ENCODE measurements at places on chromosomes 13 and 19.
A peak's percentile ranks its signal among the peaks of the same experiment; 100 is the strongest.

GRCh38 chr13:36839281-36839680, 20.3 kb downstream of the RFXAP start:
- DNase-seq: no peak

DNA sequence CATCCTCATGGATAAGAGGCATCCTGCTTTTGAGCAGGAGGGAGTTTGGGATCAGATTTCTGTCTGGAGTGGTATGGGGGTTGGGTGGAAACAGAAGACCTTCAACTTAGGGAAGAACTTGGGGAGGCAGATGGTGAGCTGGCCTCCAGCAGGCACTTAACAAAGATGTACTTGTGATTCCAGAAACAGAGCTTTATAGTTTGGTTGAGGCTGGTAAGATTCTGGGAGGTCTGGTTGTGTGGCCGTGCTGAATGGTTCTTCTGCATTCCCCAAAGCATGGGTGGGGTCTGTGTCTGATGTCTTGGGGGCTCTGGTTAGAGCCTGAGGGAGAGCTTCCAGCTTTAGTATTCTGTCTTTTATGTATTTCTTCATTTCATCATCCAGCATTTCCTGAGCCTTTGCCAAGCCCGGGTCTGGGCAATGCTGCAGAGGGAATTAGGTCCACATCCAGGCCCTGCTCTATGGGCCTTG, 4.8 kb downstream of the MEGF8 start:
- peak; percentile 80 for DNase-seq

DNA sequence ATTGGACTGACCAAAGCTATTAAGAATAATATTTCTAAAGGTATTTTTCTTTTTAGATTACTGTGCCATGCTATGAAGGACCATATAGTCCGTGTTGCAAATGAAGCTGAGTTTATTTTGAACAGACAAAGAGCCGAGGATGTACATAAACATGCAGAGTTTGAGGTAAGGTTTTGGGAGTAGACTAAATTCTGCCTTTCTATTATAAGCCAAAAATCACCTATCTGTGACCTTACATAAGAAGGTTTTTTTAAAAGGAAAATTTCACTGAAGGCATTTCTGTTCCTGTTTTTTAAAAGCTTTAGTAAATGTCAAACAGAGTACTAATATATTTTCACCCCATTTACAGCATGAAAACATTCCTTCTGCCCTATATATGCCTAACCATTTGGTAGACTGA, 127.4 kb downstream of the MAB21L1 start:
- no peak for DNase-seq

DNA sequence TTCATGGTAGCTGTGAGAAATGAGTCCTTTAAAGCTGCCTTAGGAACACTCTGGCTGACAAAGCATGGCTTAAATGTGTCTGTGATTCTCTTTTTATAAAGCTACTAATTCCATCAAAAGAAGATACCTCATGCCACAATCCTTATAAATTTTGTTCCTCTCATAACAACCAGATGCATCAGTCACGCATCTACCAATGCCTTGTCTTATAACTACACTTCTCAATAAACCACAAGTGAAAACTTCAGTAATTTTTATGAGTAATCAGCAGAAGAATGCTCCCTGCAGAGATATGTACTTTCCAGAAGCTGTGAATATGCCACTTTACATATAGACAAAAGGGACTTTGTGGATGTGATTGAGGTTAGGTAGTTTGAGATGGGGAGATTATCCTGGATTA, 147.8 kb downstream of the SUCLA2 start:
- DNase-seq: no peak

GRCh38 chr13:52010890-52011631, at the start of gene ATP7B:
Gene ATP7B (minus strand): TSS chr13:52011450. CDS start chr13:52011337, 113 bp downstream.
- peak; percentile 53 for DNase-seq

- no peak for DNase-seq
These were observed 40.0 kb downstream of the DZIP1 start for GRCh38 chr13:95604556-95604915.

DNA sequence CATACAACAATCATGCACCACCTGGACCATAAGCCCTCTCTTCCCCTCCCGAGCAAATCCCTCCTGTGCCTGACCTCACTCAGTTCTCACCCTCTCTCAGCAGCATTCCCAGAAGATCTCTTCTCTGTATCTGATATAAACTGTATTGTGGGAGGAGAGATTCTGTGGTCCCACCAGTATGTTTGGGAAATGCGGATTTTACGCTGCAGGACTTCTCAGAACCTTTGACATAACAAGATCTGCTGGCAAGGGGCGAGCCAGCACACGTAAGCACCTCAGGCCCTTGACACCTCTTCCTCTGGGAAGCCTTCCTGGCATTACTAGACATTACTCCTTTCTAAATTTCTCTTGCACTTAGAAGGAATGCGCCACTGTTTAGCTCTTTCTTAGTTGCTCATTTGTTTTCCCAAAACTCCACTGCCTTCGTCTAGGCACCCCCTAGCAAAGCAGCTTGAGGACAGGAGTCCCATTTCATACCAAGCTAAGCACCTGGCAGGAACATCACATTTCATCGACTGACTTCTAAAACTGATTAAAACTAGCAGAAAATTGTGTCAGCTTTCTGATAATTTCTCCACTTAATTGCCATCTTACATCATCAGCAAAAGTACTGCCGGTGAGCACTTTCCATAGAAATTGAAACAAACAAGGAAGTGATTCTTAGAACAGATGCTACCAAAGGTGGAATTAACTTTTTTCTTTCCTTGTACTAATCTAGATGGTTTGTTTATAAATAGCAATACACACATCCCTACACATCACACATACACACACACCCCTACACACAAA, 63.2 kb downstream of the CCDC70 start:
- DNase-seq: no peak

GRCh38 chr13:40245567-40245966, 420.9 kb downstream of the FOXO1 start:
- no peak for DNase-seq

- DNase-seq: no peak
These were observed 14.7 kb upstream of the ARRDC2 start for GRCh38 chr19:17993076-17993813.

DNA sequence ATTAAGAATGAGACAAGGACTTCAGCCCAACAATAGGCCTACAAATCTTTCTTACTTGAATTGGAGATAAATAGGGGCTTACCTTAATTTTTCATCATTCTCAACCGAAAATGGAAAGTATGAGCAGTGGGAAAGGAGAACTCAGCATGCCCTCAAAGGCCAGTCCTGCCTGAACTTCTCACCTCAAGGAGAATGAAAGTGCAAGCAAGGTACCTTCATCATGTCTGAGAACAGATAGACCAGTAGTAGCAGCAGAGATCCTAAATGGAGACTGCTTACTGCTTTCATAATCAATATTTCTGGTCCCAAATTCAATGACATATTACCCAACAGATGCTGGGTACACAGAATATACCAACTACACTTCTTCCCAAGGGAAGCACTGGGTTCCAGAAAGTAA, 194.0 kb upstream of the SLITRK1 start:
- no peak for DNase-seq

- DNase-seq: peak; percentile 71
These were observed 58.3 kb downstream of the KLF2 start for GRCh38 chr19:16382775-16383543.

DNA sequence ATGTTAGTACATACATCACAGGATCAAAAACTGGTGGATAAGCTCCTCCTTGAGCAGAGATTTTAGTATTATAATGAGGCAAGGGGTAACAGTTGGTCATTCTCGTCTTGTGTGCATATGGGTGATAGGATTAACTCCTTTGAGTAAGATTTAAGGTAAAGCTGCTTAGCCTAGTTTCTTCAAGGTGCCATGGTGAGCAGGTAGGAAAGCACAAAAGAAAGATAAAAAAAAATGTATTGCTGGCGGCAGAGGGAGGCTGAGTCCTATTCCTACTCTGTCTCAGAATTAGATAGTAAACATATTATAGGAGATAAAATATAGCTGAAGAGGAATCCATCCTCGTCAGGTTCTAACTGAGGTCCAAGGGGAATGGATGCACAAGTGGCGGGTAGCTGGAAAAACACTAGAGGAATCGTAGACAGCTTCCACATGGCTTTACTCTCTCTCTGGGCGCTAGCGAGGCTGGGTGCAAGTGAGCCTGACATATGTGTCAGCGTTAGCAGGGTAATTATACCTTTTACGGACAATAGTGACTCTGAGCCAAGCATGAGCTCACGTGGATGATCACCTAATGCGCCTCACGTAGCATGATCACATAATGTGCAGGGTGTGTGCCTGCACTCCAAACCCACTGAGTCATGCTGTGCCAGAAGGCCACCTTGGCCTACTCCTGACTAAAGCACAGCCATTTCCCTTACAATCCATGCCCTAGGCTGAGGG, 734.3 kb upstream of the MIR17HG start:
- no peak for DNase-seq

DNA sequence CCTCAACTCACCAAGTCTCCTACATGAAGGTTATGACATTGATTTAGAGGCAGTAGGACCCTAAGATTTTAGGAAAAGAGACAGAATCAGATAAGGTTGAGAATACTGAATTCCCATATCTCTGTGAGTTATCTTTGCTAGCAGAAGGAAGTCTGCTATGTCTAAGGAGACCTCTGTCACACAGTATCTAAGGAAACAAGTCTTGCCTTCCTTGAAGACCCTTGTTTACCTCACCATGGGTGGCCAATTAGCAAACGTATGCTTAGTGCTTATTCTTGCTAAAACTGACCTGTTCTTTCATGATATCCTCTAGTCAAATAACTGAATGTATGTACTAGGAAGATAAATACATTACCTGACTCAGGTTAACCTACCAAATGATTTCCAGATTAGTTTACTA, 855.4 kb upstream of the SLITRK1 start:
- DNase-seq: no peak

- no peak for DNase-seq
These were observed 2.0 kb upstream of the FFAR2 start for GRCh38 chr19:35445826-35446593.

GRCh38 chr13:111398715-111399299, 78.4 kb downstream of the TEX29 start:
- no peak for DNase-seq

DNA sequence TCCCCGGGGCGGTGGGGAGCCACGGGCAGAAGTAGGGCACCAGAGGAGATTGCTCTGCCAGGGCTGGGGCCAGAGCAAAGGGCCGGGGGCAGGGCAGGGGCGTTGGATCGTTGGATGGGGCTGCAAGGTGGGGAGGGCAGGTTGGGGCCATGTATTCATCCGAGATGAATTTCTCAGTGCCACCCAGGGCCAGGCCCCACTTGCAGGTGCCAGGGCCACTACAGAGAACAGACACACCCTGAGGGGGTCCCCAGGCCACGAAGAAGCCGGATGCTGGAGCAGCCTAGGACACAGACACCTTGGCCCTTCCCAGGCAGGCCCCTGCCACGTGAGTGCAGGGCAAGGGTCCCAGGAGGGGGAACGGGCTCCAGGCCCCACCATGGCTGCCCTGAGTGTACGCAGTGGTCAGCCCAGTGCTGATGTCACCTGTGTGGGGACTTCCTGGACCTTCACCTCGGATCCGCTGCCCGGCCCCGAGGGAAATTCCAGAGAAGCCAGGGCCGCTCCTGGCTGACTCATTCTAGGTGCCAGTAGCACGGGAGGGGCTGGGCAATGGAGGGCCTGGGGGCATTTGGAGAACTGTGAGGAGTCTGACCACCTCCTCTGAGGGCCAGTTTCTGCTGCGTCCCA, 9.6 kb upstream of the SBNO2 start:
- DNase-seq: no peak

- DNase-seq: no peak
These were observed 30.9 kb downstream of the COL4A1 start for GRCh38 chr13:110275931-110276552.

GRCh38 chr19:41637484-41637883, 10.6 kb upstream of the CEACAM4 start:
- DNase-seq: no peak

GRCh38 chr19:31254180-31254551, 95.1 kb downstream of the TSHZ3 start:
- DNase-seq: peak; percentile 99

DNA sequence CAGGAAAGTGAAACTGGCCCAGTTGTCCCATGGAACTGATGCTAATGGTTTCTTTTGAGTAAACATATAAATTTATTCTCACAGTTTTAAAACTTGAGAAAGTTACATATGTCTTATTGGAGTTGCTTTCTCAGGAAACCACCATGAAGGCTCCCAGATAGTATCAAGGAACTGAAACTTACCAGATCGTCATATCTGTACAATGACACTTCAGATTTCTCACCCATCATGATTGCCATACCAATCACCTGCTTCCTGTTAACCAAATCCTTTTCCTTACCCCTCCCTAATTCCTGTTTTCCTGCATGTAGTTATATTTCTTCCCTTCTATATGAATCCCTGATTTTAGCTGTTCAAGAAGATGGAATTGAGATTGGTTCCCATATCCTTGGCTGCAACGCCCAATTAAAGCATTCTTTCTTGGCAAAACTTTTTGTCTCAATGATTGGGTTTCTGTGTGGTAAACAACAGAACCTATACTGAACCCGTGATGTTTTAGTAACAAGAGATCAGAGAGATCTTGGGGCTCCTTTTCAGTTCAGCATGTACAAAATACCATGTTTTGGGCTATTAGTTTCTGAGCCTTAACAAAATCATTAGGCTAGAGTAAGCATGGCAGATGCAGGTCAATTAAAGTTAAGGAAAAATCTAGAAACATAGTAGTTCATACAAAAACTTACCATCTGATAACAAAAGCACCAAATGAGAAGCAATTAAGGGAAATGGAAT, 781.3 kb upstream of the MIR17HG start:
- no peak for DNase-seq

GRCh38 chr19:16143399-16144215, at the start of gene HSH2D:
Gene HSH2D (plus strand): TSS chr19:16143685. CDS start chr19:16148751, 5,066 bp downstream.
- DNase-seq: no peak

DNA sequence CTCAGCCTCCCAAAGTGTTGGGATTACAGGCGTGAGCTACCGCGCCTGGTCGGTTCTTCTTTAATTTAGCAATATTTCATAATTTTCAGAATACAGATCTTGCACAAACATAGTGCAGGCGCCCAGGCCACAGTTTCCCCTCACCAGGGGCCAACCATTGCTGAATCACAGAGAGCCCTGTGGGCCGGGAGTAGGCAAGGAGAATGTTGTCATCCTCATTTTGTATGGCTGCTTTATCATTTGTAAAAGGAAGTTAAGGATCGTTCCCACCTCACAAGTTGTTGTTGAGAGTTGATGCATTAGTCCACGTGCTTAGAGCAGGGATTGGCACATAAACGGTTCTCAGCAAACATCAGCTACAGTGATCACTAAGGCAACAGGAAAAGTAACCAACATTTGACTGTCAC, 30.2 kb downstream of the MEIS3 start:
- no peak for DNase-seq

Data from SJCRH30 (cell line).